ENCODE measurements at places on chromosomes 3 and 15.

DNA sequence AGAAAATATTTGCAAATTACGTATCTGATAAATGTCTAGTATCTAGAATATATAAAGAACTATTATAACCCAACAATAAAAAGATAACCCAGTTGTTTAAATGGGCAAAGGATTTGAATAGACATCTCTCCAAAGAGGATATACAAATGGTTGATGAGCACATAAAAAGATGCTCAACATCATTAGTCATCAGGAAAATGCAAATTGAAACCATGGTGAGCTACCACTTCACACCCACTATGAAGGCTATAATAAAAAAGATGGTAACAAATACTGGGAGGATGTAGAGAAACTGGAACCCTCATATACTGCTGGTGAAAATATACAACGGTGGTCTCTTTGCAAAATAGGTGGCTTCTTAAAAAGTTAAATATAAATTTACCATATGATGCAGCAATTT, 28.0 kb downstream of the RAD51 start:
- DNase-seq = no peak

DNA sequence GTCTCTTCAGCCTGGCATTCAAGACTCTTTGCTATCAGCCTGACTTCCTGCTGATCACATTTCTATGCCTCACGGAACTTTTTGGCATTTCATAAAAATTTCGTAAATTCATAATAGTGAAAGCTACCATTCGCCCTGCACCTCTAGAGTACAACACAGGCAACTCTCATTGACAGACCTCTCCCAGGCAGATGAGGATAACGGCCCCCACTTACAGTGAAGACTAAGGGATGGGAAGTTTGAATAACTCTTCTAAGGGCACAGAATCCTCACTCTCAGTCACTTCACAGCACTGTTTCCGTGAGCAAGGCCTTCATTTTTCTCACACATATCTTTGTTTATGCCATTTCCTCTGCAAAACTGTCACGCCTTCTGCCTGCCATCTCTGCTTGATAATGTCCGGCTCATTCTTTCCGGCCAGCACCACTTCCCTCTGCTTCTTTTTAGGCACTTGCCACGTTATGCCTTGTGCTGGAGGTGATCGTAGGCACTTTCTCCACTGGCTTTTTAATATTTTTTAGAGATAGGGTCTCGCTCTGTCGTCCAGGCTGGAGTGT, 224.1 kb upstream of the HES1 start:
- DNase-seq = no peak

- no peak for DNase-seq
Observed at GRCh38 chr15:84696757-84697156, 19.2 kb downstream of the SEC11A start.

DNA sequence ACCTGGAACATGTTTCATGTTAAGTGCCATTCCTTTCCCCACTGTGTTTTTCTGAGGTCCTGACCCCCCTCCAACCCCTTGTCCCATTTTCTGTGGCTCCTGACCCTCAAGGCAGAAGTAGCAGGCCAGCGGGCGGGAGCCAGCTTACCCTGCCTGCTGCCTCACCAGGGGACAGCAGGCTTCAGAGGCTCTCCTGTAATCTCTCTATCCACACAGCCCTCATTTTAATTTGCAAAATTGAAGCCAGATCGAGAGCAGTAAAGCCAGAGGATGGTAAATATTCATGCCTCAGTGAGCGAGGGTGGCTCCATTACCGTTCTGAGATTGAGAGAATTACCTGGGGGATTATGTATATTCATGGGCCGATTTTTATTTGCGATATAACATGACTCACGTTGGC, 147.6 kb downstream of the DNAJB8 start:
- DNase-seq = no peak

DNA sequence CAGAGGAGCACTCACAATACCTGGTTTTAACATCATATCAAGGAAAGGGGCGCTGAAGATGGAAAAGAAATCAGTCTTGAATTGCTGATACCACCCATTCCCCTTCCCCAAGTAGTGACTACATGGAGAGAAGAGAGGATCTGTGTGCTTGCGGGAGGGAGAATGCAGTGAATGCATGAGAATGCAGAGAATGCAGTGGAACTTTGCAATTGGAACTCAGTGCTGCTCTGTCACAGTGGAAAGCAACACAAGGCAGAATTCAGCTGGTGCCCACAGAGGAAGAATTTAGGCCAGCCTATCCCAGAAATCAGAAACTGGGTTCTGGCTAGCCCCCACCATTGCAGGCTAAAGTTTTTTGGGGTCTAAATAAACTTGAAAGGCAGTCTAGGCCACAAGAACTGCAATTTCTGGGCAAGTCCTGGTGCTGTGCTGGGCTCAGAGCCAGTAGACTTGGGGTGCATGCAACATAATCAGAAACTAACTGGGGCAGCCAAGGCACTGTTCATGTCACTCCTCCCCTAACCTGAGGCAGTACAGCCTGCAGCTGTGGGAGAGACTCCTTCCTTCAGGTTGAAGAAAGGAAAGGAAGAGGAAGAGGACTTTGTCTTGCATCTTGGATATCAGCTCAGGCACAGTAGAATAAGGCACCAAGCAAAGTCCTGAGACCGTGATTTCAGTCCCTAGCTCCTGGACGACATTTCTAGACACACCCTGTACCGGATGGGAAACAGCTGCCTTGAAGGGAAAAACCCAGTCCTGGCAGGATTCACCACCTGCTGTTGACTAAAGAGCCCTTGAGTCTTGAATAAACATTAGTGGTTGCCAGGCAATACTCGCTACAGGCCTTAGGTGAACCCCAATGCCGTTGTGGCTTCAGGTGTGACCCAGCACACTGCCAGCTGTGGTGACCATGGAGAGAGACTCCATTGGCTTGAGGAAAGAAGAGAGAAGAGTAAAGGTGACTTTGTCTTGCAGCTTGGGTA, 329.3 kb downstream of the TBL1XR1 start:
- no peak for DNase-seq
